Vein endothelial cell (primary cell): ENCODE measurements at places on chromosomes 12 and 14. TPM values are rescaled to one million over a fixed set of nuclear protein-coding genes. Genes with fewer than 3 reads are reported as not detected.

The MMP19 gene
- 0.65 and 0.86 TPM in 2 replicates for total RNA-seq

The CATSPERB gene
- not detected in 2 replicates for total RNA-seq

The KERA gene
- not detected in 2 replicates for total RNA-seq

The SYCP3 gene
- total RNA-seq = 0.33 and 0.67 TPM in 2 replicates

The SERPINA4 gene
- total RNA-seq = not detected in 2 replicates

The LRRC43 gene
- 2.4 and 3.3 TPM in 2 replicates for total RNA-seq

The DBX2 gene
- total RNA-seq = not detected in 2 replicates

The HEBP1 gene
- total RNA-seq = 14.0 and 14.7 TPM in 2 replicates

The WNT5B gene
- 0.33 and 0.38 TPM in 2 replicates for total RNA-seq

The NTN4 gene
- 288 and 387 TPM in 2 replicates for total RNA-seq

The AICDA gene
- total RNA-seq = not detected in 2 replicates

The MIPOL1 gene
- total RNA-seq = 19.6 and 21.6 TPM in 2 replicates

The GSKIP gene
- 24.8 and 40.3 TPM in 2 replicates for total RNA-seq

The STON2 gene
- 3.3 and 3.6 TPM in 2 replicates for total RNA-seq

The YEATS4 gene
- 15.0 and 22.4 TPM in 2 replicates for total RNA-seq

The HOXC4 gene
- total RNA-seq = not detected in 2 replicates

The ZCRB1 gene
- total RNA-seq = 25.5 and 31.0 TPM in 2 replicates

The SLC25A21 gene
- total RNA-seq = 1.3 and 2.9 TPM in 2 replicates

The IAPP gene
- not detected in 2 replicates for total RNA-seq

The RTRAF gene
- total RNA-seq = 83.3 and 105 TPM in 2 replicates

The HNF1A gene
- total RNA-seq = not detected in 2 replicates

The SLCO1C1 gene
- total RNA-seq = 0.57 and 0.98 TPM in 2 replicates

The SMCO3 gene
- total RNA-seq = 0.10 and 0.65 TPM in 2 replicates

The CNTN1 gene
- under 0.01 TPM in 1 of 2 replicates, not detected in the other for total RNA-seq

The NKX2-1 gene
- not detected in 2 replicates for total RNA-seq

The RFX4 gene
- total RNA-seq = not detected in 2 replicates

The VDR gene
- total RNA-seq = 0.33 and 0.38 TPM in 2 replicates

The PDZRN4 gene
- total RNA-seq = not detected in 2 replicates

The MMP17 gene
- total RNA-seq = 7.2 and 7.8 TPM in 2 replicates

The GARIN6 gene
- total RNA-seq = not detected in 2 replicates

The SLC25A47 gene
- total RNA-seq = 0.10 and 0.33 TPM in 2 replicates

The IFNG-AS1 gene
- not detected in 2 replicates for total RNA-seq

The TSPAN11 gene
- 7.2 and 16.5 TPM in 2 replicates for total RNA-seq

The TSPAN8 gene
- total RNA-seq = not detected in 2 replicates

The TMEM233 gene
- under 0.01 and 1.6 TPM in 2 replicates for total RNA-seq

The CLEC9A gene
- total RNA-seq = not detected in 2 replicates

The AMDHD1 gene
- 0.29 TPM in 1 of 2 replicates, not detected in the other for total RNA-seq

The CAPRIN2 gene
- total RNA-seq = 28.7 and 29.7 TPM in 2 replicates

The RERG gene
- total RNA-seq = not detected in 2 replicates

The ADIPOR2 gene
- 30.1 and 42.8 TPM in 2 replicates for total RNA-seq

The GALNT16 gene
- total RNA-seq = 0.29 and 0.33 TPM in 2 replicates

The ACRBP gene
- total RNA-seq = 0.57 and 1.6 TPM in 2 replicates

The ASCL1 gene
- total RNA-seq = not detected in 2 replicates

The C12orf50 gene
- not detected in 2 replicates for total RNA-seq

The RARG gene
- total RNA-seq = 8.5 and 12.3 TPM in 2 replicates

The LRP10 gene
- total RNA-seq = 116 and 127 TPM in 2 replicates

The TMEM30B gene
- 0.19 and 0.33 TPM in 2 replicates for total RNA-seq

The HOXC10 gene
- total RNA-seq = not detected in 2 replicates

The TAS2R19 gene
- total RNA-seq = 5.5 and 6.5 TPM in 2 replicates

The NFATC4 gene
- total RNA-seq = 11.4 and 20.0 TPM in 2 replicates
